ENCODE measurements at places on chromosomes 4 and X.

GRCh38 chr4:40908297-40908696 lies 158.5 kb downstream of the NSUN7 start:
- no peak for DNase-seq

GRCh38 chr4:16337936-16338335 lies 111.7 kb upstream of the TAPT1 start:
- no peak for DNase-seq

GRCh38 chrX:64975491-64975890 lies 759 bp downstream of the ZC4H2 start:
- peak; percentile 38 for DNase-seq

DNA sequence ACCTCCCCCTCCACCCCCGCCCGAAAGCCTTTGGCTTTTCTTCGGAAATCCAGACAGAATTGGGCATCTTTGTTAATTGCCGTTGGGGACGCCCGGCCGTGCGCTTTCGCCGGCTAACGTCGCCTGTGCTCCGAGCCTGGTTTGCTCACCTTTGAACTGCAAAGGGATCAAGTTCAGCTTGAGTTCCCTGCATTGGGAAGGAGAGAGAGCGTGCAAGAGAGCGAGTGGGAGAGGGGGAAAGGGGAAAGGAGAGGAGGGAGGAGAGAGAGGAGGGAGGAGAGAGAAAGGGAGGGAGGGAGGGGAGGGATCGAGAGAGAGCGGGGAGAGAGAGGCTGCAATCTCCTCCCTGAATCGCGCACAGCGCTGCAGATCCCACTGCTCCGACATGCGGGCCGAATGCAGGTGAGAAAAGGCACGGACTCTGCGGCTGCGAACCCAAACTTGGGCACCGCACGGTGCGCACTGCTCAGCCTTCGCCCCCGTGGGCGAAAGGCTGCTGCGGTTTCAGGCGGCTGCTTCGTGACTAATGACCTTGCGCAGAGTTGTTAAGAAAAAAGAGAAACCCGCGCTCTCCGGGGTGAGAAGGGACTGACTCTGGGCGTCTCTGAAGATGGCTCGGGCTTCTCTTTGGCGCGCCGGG lies at the start of gene PCDH7:
PCDH7 (plus strand) TSS at position 349 of the 640 bp plus-strand sequence. CDS start 1,054 bp downstream, outside the sequence.
- DNase-seq, result peak; percentile 28

DNA sequence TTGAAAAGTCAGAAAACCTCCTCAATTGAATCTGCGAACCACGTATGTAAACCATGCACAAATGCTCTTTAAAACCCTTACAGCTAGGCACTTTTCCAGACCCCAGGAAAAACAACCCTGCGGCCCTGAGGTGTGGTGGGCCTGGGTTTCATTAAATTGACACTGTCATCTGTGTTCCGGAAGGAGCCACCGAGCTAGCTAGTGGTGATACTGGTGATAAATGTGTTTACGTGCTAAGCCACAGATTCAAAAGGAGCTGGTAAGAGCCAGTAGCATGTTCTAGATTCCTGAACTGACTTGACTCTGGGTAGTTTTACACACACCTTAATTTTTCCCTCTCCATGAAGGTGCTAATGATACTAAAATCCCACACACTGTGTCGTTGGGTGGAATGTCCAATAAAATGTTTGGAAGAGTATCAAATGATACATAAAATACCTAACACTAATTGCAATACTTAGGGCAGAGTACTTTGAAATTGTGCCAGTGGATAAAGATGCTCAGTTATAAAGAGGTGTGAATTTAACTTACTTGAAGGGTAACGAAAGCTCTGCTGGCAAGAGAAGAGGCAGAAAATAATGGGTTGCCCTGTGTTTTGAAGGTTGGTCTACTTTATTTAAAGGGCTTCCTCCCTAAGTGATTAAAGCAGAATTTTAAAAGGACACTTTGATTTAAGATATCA lies 8.5 kb downstream of the SMS start:
- no peak for DNase-seq

DNA sequence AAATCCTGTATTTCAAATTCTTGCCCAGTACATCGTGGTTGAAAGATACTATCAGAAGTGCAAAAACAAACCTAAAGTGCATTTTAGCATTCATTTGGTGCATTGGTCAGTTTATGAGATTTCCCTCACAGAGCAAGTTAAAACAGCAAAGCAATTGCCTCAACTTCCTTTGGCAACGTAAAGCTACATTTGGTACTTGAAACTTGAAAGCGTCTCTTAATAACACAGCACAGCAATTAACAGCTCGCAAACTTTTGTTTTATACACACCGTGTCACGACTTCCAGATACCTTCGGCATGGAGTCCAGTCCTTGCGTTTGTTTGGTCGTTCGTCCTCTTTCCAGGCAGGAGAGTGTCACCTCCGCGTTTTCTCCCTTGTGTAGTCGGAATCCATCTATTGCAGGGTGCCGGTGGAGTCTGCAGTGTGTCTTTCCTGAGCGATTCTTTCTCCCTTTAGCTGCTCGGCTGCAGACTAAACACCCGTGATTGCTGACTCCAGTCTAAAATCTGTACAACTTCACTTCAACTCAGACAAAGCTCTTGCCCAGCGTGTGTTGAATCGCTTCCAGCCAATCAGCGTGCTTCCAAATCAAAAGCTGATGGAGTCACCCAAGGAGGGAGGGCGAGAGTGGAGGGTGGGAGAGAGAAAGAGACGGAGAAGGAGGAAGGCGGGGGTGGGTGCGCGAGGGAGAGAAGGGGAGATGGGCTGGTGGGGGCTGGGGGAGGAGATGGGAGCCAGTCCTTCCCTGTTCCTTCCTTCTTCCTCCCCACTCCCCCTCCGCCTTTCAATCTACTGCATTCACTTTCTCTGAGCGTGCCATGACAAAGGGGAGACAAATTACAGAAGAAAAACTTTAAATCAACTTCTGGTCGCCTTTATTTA lies at the start of gene PCDH18:
PCDH18 (minus strand) TSS at position 509 of the 883 bp plus-strand sequence; CDS start at position 103, 406 bp downstream.
- peak; percentile 38 for DNase-seq

DNA sequence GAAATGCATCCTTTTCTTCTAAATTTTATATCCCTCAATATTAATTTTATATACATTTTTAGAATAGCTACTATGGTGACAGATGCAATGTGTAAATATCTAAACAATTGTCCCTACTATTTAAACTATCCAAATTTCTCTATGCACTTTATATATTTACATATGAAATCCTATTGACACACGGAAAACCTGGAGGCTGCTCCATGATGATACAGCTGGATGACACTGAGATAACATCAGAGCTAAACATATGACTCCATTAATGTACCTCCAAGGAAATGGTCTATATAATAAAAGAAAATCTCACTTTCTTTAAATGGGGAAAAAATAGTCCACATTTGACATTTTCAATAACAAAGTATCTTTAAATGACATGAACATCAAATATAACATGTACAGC lies 43.7 kb downstream of the DDX60 start:
- DNase-seq, result no peak

- no peak for DNase-seq
Measured at GRCh38 chr4:40912460-40913184, 162.9 kb downstream of the NSUN7 start.

- DNase-seq, result no peak
Measured at GRCh38 chr4:167230744-167231143, 3.5 kb downstream of the SPOCK3 start.

DNA sequence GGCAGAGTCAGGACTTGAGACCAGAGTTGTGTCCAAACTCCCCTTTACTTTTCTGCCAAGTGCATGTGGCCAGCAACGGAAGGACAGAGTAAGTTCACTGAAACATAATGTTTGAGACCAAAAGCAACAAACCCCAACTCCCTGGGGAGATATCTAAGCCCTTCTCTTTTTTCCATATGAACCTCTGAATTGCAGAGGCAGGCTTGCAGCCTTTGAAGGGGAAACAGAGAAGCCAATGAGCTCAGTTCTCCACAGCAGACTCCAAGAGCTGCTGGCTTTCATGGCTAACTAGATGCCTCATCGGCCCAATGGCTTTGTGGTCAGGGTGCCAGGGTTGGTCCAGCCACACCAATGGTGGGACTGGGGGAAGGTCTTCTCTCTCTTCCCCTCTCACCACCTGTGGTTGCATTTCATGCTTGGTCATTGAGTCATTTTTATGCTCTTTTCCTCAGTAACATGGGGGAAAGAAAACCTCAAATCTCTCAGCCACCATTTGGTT lies 34.0 kb downstream of the STARD8 start:
- no peak for DNase-seq

DNA sequence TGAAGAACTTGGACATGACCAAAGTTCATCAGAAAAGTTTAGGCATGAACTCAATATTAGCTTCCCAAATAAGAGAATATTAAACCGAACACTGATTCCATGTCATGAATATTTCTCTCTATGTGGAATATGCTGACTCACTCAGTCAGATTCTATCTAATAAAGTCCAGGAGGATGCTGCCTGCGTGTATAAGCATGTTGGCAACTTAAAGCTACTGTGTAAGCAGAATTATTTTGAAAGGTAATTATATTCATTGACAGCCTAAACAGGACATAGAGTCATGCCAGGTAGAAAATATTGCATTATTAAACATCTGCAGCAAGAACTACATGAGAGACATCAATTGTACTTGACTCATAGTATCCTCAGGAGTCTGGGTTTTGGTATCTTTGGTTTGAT lies 367.9 kb upstream of the SPOCK3 start:
- no peak for DNase-seq

GRCh38 chr4:139278912-139279759 lies 889 bp downstream of the MGARP start:
- DNase-seq, result peak; percentile 7

- no peak for DNase-seq
Measured at GRCh38 chr4:85986266-85986665, 373.6 kb downstream of the MAPK10 start.

DNA sequence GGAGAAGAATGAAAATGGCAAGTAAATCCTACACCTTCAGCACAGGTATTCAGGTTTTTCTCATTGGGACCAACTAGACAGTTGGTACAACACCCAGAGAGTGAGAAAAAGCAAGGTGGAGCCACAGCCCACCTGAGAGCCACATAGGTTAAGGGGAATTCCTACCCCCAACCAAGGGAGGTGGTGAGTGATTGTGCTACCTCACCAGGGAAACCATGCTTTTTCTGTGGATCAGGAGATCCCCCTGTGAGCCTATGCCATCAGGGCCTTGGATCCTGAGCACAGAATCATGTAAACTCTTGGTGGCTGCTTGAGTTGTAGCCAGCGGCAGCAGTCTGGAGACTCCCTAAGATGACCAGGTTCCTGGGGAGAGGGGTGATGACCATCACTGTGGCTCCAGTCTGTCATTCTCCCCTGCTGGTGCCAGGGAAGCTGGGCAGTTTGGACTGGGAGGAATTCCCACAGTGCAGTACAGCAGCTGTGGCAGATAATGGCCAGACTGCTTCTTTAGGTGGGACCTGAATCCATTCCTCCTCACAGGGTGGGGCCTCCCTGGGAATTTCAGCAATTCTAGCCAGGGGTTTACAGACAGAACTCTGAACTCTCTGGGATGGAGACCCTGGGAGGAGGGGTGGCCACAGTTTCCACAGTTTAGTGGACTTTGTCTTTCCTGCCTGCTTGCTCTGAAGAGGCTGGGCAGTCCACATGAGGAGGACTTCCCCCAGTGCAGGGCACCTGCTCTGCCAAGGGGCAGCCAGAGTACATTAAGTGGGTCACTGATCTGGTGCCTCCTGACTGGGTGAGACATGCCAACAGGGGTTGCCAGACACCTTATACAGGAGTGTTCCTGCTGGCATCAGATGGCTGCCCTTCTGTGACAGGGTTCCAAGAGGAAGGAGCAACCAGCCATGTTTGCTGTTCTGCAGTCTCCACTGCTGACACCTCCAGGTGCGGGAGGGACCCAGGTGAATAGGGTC lies 43.2 kb downstream of the PARM1 start:
- no peak for DNase-seq

DNA sequence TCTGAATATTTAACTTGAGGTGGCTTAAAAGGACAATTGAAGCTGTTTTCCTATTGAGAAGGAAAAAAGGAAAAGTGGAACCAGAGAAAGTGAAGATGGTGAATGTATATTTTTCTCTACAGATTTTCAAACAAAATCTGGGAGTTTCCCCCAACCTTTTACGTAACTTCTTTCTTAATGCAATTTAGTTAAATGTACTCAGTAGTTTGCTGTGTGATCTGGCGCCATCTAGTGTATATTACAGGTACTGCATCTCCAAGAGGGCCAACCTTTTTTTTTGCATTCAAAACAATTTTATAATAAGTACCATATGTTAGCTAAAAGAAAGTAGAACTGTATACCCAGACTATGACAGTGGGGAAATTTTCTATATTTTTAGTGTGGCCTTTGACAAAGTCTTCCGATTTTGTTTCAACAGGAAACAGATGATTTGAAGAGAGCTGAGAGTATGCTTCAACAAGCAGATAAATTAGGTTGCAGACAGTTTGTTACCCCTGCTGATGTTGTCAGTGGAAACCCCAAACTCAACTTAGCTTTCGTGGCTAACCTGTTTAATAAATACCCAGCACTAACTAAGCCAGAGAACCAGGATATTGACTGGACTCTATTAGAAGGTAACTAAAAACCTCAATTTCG lies 82.0 kb downstream of the PLS3 start:
- DNase-seq, result peak; percentile 41

DNA sequence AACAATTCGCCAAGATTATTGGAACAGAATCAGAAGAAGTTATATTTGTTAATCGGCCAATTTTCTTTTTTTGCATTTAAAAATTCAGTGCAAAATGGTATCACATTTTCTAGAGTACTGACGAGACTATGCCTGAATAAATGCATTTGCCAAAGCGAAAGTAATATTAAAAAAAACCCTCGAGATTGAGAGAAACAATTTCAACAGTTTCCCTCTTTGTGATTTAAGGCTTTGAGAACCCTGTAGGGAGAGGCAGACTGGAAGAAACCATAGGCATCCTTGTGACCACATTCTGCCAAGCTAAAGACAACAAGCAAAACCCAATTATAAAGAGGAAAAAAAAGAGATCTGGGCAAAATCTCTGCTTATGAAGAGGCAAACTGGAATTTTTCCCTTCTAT lies 218.1 kb upstream of the GK2 start:
- no peak for DNase-seq

- DNase-seq, result no peak
Measured at GRCh38 chr4:169854090-169854489, 96.3 kb upstream of the HPF1 start.

GRCh38 chr4:104971462-104971861 lies 175.2 kb upstream of the TET2 start:
- no peak for DNase-seq

DNA sequence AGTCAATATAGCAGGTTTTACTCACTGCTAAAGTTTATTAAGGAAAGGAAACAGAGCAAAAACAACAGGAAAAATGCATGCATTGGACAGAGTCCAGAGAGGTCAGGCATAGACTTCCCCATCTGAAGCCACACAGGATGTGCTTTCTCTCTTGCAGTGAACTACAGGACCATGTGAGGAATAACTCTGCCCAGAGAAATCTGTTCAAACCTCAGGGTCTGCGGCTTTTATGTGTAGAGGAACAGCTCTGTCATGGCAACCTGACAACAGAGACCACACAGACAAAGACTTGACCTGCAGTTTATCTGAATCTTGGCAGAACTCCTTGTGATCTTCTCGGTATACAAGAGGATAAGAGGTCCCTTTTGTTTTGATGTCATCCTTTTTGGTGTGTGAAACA lies 46.3 kb upstream of the LONRF3 start:
- no peak for DNase-seq

DNA sequence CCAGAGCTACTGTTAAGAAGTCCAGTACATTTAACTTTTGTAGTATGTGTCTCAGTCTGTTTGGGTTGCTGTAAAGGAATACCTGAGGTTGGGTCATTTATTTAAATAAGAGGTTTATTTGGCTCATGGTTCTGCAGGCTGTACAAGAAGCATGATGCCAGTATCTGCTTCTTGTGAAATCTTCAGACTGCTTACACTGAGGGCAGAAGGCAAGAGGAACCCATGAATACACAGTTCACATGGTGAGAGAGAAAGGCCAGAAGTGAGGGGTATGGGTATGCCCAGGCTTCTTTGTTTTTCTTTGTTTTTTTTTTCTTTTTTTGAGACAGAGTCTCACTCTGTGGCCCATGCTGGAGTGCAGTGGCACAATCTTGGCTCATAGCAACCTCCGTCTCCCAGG lies 6.0 kb upstream of the CISD2 start:
- no peak for DNase-seq

Measured in activated naive CD4-positive, alpha-beta T cell treated with anti-CD3 and anti-CD28 coated beads for 36 hours (primary cell).